ENCODE measurements at places on chromosomes 12 and 14. TPM values are rescaled to one million over a fixed set of nuclear protein-coding genes. Genes with fewer than 3 reads are reported as not detected.

GRCh38 chr12:110067531-110067930 is 19.2 kb upstream of the C12orf76 start:
- no peak for DNase-seq
- no peaks in the 10 kb centered on the region for H3K4me1 ChIP-seq
- no peaks in the 10 kb centered on the region for H3K36me3 ChIP-seq
- H3K27ac ChIP-seq: no peak overlapping the region
- no peak overlapping the region for H3K4me3 ChIP-seq
- peaks cover 2% of the 10 kb centered on the region for H3K27me3 ChIP-seq

DNA sequence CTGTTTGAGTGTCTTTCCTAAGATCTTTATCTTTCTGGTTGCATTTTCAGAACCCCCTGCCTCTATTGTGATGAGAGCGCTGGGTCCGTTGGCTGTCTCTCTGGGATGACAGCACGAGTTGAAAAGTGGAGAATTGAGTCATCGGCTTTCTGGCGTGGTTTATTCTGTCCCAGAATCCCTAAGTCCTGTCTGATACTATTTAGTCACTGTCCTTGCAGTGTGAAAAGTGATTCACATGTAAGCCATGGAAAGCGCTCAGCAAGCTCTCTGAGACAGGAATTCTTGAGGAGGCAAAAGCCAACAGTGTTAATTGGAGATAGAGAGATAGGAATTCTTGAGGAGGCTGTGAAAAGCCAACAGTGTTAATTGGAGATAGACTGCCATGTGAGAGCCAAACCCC is 121.7 kb downstream of the CHST11 start:
- DNase-seq: no peak
- H3K36me3 ChIP-seq: no peaks in the 10 kb centered on the region

GRCh38 chr12:76259660-76260389 is 88.4 kb downstream of the BBS10 start:
- H3K27ac ChIP-seq: peak overlapping the region; percentile 72
- no peaks in the 10 kb centered on the region for H3K4me1 ChIP-seq
- no peaks in the 10 kb centered on the region for H3K36me3 ChIP-seq
- H3K27me3 ChIP-seq: no peaks in the 10 kb centered on the region
- no peak overlapping the region for H3K4me3 ChIP-seq
- peak; percentile 34 for DNase-seq

The C12orf54 gene
- total RNA-seq: 6.0 TPM

- H3K4me1 ChIP-seq: no peaks in the 10 kb centered on the region
- DNase-seq: no peak
- H3K27me3 ChIP-seq: no peaks in the 10 kb centered on the region
- no peak overlapping the region for H3K4me3 ChIP-seq
- no peak overlapping the region for H3K27ac ChIP-seq
These were observed 110.0 kb downstream of the ADCK1 start for GRCh38 chr14:77909911-77910310.

- no peaks in the 10 kb centered on the region for H3K4me1 ChIP-seq
- H3K27ac ChIP-seq: peak overlapping the region; percentile 50
- no peak for DNase-seq
- H3K36me3 ChIP-seq: no peaks in the 10 kb centered on the region
- no peaks in the 10 kb centered on the region for H3K27me3 ChIP-seq
These were observed 270.6 kb downstream of the NAV3 start for GRCh38 chr12:78101113-78101876.

- no peak overlapping the region for H3K4me3 ChIP-seq
- H3K4me1 ChIP-seq: no peaks in the 10 kb centered on the region
- H3K36me3 ChIP-seq: no peaks in the 10 kb centered on the region
- no peak for DNase-seq
- no peaks in the 10 kb centered on the region for H3K27me3 ChIP-seq
These were observed 17.4 kb downstream of the EXD2 start for GRCh38 chr14:69208666-69209065.

- H3K27me3 ChIP-seq: no peaks in the 10 kb centered on the region
- no peaks in the 10 kb centered on the region for H3K4me1 ChIP-seq
- H3K4me3 ChIP-seq: no peak overlapping the region
- no peak for DNase-seq
- no peak overlapping the region for H3K27ac ChIP-seq
- H3K36me3 ChIP-seq: no peaks in the 10 kb centered on the region
These were observed 34.5 kb downstream of the PLCZ1 start for GRCh38 chr12:18703321-18703720.

DNA sequence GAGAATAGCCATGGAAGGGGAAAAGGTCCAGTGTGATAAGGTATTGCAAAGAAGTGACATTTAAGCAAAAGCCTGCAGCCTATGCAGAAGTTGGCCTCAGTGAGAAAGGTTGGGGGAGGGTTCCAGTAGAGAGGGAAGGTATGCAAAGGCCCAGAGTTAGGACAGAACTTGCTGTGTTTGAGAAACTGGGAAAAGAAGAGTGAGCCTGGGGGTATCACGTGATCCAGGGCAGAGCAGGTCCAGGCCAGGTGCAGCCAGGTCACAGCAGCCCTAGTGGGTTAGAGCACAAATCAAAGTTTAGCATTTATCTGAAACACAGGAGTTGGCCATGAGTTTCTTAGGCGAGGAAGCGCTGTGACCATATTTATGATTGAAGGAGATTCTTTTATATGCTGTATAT is 1.6 kb downstream of the SERPINA5 start:
- H3K27ac ChIP-seq: no peak overlapping the region
- no peaks in the 10 kb centered on the region for H3K36me3 ChIP-seq
- H3K4me3 ChIP-seq: no peak overlapping the region
- DNase-seq: no peak
- H3K27me3 ChIP-seq: no peaks in the 10 kb centered on the region
- no peaks in the 10 kb centered on the region for H3K4me1 ChIP-seq

The PHC1 gene
- 104 TPM for total RNA-seq

The PLCZ1 gene
- 0.85 TPM for total RNA-seq

The LRP1 gene
- 53.5 TPM for total RNA-seq

The SLC17A8 gene
- not detected for total RNA-seq

GRCh38 chr14:101193845-101194372 is 290.4 kb upstream of the RTL1 start:
- no peaks in the 10 kb centered on the region for H3K4me1 ChIP-seq
- no peaks in the 10 kb centered on the region for H3K27me3 ChIP-seq
- no peak for DNase-seq

GRCh38 chr12:116864371-116865160 is 16.7 kb downstream of the HRK start:
- H3K27ac ChIP-seq: no peak overlapping the region
- H3K36me3 ChIP-seq: no peaks in the 10 kb centered on the region
- H3K4me1 ChIP-seq: no peaks in the 10 kb centered on the region
- no peak for DNase-seq
- no peaks in the 10 kb centered on the region for H3K27me3 ChIP-seq
- no peak overlapping the region for H3K4me3 ChIP-seq

- no peaks in the 10 kb centered on the region for H3K27me3 ChIP-seq
- no peaks in the 10 kb centered on the region for H3K36me3 ChIP-seq
- no peak for DNase-seq
- no peak overlapping the region for H3K27ac ChIP-seq
These were observed 298.8 kb downstream of the LRFN5 start for GRCh38 chr14:41905394-41905964.

The BATF gene
- total RNA-seq: 11.8 TPM

DNA sequence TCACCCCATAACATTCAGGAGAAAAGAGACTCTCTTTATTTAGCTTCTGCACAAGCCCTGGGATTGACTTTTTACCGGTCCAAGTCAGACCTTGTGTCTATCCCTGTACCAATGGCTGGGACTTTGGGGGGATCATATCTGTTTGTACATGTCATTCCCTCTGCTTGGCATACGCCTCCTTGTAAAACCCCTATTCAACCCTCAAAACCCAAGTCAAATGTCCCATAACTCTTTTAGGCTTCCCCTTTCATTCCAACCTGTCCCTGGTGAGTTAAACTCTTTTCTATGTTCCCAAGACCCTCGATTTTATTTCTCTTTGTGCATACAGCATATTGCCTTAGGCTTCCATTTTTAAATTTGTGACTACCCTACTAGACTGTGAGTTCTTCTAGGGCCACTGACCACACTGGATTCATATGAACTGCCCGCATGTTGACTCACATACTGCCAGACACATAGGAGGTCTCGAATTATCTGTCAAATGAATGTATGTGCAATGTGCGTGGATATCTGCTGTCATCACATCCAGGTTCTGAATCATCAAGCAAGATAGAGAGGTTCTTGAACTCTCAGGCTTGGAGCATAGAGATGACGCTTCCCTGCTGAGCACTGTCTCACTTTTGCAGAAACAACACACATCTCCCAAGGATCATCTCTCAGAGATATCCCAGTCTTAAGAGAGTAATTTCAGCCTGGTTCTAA is 548.6 kb upstream of the TBX3 start:
- H3K4me1 ChIP-seq: no peaks in the 10 kb centered on the region
- H3K27ac ChIP-seq: no peak overlapping the region
- H3K27me3 ChIP-seq: no peaks in the 10 kb centered on the region
- DNase-seq: no peak

DNA sequence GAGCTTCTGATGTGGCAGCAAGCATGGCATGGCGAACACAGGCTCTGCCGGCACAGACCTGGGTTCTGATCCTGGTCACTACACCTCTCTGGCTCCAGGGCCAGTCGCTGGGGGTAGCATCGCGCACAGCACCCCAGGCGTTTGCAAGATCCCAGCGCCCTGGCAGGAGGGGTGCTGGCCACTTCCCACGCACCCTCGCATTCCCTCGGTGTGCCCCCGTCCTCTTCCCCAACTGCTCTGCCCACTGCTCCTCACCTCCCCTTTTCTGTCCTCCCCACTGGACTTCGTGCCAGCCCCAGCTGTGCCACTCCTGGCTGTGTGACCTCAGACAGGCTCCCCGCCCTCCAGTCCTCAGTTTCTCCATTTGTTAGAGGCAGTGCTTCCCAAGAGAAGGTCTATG is 2.8 kb downstream of the CDK2AP1 start:
- no peak overlapping the region for H3K4me3 ChIP-seq
- peak overlapping the region; percentile 86 for H3K27ac ChIP-seq
- peaks cover 11% of the 10 kb centered on the region for H3K4me1 ChIP-seq
- no peaks in the 10 kb centered on the region for H3K27me3 ChIP-seq
- DNase-seq: no peak

DNA sequence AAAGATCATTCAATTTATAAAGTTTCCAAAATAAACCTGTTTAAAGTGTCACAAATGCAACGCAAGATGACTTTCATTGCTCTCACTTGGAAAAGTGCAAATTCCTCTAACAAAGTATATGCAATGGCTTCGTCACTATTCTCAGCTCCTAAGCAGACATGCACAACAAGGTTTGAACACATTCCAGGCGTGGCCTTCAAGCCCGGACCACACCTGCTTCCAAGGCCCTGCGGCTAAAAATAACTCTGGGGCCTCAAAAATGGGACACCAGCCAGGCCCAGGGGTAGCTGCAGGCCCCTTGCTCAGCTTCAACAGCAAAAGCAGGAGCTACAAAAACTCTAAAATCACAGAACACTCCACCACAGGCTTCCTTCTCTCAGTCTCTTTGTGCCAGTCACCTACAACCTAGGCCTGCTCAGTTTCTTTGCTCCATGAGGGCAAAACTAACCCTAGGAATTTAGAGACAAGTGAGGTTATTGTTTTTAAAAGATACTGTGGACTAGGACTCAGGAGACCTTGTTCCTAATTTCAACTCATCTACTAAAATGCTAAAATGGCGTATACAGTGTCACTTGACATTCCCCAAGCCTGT is 29.3 kb downstream of the DUSP16 start:
- no peak for DNase-seq
- H3K27me3 ChIP-seq: no peaks in the 10 kb centered on the region
- no peaks in the 10 kb centered on the region for H3K36me3 ChIP-seq
- H3K27ac ChIP-seq: peak overlapping the region; percentile 36
- no peaks in the 10 kb centered on the region for H3K4me1 ChIP-seq
- no peak overlapping the region for H3K4me3 ChIP-seq

DNA sequence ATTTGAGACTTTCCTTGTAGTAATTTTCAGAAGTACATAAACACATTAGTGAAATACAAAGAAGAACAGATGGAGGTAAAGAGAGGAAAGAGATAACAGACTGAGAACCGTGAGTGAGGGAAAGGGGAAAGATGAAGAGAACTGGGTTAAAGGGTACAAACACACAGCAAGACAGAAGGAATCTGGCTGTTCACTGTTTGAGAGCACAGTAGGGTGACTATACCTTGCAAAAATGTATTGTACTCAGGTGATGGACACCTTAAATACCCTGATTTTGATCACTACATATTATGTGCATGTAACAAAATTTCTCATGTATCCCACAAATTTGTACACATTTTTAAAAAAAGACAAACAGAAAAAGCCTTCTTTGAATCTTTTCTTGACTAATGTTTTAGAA is 2.7 kb upstream of the TRHDE start:
- H3K36me3 ChIP-seq: no peaks in the 10 kb centered on the region
- DNase-seq: no peak
- H3K4me1 ChIP-seq: no peaks in the 10 kb centered on the region
- H3K27me3 ChIP-seq: no peaks in the 10 kb centered on the region

DNA sequence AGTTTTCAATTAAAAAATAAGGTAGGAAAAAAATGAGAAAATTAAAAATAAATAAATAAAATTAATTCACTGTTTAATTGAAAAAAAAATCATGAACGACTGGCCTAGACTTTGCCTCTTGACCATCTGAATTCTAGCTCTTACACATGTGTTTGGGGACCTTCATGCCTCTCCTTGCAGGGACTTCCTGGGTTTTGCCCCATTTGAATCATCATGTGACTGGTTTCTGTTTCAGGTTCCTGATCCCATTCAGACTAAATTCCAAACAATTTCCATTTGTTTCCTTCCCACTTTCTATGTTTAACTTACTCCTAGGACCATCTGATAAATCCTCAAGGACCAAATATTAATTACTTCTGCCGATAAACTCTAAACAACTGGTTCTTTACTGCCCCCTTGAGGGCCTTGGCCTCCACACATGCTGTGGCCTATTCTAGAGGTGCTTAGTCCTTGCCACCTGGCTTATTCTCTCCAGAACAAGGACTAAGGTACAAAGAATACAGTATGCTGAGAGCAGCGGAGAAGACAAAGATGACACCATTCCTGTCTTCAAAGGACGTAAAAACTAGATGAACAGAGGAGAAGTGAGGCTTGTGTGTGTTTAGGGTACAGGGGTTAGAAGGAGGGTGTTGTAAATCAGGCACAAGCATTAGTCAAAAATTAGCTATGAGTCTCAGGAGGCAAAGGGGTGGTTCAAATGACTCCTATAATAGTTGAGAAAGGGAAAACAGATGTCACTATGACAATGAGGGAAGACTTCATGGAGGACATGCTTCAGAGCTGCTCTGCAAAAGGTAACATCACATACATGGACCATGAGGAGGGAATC is 125.8 kb upstream of the AVPR1A start:
- no peak overlapping the region for H3K27ac ChIP-seq
- DNase-seq: no peak
- H3K27me3 ChIP-seq: no peaks in the 10 kb centered on the region
- H3K4me3 ChIP-seq: no peak overlapping the region
